ENCODE measurements at places on chromosomes 13 and 19. TPM values are rescaled to one million over a fixed set of nuclear protein-coding genes. Genes with fewer than 3 reads are reported as not detected.

GRCh38 chr13:98938801-98939200 lies 39.1 kb downstream of the DOCK9 start:
- DNase-seq, result no peak

DNA sequence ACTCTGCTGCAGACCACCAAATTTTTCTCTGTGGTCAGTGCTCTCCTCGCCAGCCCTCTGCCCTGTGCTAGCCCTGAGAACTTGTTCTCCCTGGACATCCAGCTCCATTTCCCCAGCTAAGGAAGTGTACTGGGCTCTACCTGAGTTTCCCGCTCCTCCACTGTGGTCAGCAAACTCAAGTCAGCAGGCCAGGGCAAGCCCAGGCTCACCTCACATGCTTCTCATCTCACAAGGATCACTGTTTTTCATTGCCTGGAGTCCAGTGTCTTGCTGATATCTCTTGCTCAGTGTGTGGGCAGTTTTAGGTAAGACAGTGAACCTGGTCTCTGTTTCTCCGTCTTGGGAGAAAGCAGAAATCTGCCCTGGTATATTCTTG lies 201.4 kb downstream of the FOXO1 start:
- DNase-seq, result no peak

GRCh38 chr13:23433171-23434153 lies at the start of gene SACS:
Gene SACS, minus strand, starts transcription at chr13:23433702. Its CDS starts 22,463 bp downstream, at chr13:23411239.
- DNase-seq, result peak; percentile 27

ELAVL3 gene
- 0.15 TPM for polyA plus RNA-seq

DNA sequence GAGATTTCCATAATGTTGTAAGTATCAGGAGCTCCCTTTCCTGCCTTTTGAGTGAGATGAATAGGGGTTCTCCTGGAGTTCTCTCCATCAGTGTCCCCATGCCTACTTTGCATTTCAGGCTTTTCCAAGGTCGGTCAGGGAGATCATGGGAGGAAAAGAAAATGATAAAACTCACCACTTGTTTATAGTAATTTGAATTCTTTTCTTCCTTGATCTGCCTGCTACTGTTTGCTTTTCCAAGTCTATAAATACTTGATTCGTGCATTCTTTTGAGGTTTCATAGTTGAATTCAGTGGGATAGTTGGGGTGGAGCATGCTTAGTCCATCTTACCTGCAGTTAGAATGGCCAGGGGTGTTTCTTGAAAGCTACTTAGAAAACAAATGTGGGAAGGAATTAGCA lies 51.5 kb downstream of the PCCA start:
- no peak for DNase-seq

DNA sequence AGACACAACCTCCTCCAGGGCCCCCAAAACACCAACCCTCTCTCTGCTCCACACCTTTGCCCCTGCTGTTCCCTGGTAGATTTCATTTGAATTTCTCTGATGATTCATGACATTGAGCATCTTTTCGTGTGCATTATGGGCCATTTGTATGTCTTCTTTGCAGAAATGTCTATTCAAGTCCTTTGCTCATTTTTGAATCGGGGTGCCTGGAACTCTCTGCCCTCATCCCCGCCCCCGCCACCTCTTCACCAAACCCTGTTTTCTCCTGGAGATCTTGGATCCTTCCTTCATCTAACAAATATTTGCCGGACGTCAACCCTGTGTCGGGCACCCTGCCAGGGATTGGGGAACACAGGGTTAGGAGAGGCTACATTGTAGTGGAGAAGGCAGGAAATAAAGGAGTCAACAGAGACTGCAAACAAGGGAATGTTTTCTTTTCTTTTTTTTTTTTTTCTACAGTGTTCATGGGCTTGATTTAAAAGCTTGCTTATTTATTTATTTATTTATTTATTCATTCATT lies 25.5 kb upstream of the SLC1A5 start:
- no peak for DNase-seq

DNA sequence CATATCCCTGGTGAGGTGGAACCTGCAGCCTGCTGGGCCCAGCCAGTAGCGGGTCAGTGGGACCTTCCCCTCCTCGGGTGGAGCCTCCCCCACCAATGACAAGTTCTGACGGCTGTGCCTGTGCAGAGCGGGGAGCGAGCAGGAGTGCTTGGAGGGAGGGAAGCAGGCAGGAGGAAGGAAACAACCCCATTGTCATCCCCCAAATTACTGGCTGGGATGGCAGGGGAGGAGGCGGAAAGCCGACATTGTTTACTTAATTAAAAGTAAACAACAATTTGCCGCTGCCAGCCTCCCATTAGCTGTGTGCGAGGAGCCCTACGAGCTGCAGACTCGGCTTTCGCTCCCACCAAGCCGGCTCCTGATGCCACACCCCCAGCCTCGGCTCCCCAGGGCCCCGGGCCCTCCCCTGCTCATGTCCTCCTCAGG lies 45.5 kb downstream of the LYL1 start:
- DNase-seq, result no peak

- DNase-seq, result no peak
Measured at GRCh38 chr19:41552558-41552957, 23.4 kb upstream of the CEACAM21 start.

GRCh38 chr13:66443926-66444325 lies 786.2 kb downstream of the PCDH9 start:
- no peak for DNase-seq

DNA sequence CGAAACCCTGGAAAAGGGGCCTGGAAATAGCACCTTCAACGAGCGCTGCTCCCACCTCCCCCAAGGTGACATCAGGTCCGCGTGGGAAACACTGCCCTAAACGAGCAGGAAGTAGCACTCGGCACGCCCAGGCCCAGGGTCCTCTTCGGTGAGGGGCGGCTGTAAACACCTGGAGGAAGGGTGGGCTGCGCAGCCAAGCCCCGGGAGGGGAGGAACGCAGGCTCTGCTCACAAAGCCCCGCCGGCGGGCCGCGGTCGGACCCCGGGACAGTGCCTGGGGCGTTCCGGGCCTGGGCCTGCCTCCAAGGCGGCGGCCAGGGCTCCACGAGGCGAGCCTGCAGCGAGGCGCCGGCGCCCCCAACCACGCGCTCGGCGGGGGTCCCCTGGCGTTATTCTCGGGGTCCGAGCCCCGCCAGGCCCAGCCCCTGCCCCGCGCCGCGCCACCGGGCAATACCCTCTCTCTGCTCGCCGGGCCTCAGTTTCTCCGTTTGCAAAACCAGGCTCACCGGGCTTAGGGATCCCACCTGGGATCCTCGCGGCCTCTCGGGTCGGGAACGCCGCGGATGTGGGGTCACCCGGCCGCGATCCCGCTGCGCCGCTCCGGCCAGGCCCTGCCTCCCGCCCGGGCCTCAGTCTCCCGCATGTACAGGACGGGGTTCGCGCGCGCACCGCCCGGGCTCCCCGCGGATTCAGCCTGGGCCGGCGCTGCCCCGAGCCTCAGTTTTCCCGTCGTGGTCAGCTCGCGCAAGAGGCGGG lies 630 bp downstream of the RNF126 start:
- no peak for DNase-seq

DNA sequence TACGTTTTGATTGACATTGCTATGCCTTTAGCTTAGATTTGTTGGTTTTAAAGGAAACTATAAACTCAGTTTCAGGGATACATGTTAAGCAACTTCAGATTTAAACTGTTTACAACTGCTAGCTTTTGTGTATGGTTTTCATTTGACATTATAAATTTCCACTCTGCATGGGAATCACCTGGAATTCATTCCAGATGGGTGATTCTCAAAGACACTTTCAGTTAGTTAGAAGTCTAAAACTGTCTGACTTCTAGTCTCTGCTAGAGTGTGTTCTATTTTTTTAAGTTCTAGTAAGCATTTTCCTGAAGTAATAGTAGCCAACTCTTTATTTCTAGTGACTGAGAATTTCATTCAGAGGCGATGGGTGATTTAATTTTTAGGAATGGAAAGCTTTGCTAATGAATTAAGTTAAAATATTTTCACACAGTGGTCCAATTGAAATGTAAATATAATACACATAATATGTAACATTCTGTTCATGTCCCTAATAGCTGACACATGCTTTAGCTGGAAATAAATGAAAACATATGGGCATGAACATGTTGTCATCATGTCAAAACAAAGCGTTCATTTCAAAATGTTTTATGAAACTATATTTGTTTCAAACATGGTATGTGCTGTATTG lies 58.3 kb upstream of the CSNK1A1L start:
- no peak for DNase-seq
